ENCODE measurements at places on chromosomes 6 and 20.

DNA sequence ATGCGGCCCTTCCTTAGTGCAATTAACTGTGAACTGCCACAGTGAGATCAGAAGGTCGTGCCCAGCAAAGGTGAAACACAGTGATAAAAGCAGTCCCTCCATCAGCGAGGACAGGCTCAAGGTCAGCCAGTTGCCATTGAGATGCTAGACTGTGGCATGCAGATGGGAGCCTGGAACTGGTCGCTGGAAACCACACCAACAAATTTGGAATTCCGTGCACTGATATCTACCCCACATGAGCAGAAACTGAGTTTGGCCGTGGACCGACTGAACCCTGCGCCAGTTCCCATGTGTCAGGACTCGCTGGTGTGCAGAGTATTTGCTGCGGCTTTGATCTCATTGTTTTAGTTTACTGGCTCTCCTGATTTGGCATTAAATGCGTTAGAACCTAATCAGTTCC lies 125.6 kb upstream of the QKI start:
- DNase-seq = no peak

DNA sequence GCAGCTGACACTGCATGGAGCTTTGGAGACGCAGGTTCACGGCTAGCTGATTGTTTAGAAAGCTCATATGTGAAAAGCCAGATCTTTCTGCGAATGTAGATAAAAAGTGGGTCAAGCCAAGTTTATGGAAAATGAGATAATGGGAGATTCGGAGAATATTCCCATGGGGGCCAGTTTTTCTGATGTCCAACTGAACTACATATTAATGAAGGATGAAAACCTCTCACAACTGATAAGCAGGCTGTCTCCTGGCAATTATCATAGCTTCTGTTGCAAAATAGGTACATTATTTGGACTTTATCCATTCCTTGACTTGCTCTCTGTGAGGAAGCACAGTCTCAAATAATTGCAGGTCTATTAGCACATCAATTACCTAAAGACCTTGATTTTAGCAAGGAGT lies 21.1 kb downstream of the HDGFL1 start:
- no peak for DNase-seq

DNA sequence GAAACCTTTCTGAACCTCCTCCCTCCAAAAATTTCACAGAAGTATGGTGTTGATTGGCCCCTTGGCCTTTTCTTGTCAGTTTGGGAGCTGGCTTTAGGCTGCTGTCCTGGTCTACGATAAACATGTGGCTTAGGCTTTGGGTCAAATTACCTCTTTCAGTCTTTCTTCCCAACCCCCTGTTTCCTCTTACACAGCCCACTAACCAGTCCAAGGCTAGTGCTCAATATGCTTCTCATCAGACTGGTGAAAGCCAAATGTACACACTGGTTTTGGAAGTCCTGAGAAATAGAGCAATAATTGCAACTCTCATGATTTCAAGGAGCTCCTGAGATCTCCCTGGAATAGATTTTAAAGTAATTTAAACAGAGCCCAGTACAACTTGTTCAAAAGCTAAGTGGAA lies 933.7 kb upstream of the GJE1 start:
- no peak for DNase-seq

DNA sequence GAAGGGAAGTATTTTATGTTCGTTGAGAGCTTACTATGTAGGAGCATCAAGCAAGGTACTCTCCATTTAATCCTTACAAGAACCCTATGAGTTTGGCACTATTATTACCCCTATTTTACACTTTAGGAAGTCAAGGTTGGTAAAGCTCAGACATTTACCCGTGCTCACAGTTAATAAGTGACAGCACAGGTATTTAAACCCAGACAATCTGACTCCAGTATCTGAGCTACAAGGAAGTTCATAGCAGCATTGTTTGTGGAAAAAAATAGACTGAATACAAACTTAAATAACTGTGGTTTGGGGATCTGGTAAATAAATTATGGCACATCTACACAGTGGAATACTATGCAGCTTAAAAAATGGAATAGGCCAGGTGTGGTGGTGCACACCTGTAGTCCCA lies 21.2 kb upstream of the GMNN start:
- DNase-seq = no peak

DNA sequence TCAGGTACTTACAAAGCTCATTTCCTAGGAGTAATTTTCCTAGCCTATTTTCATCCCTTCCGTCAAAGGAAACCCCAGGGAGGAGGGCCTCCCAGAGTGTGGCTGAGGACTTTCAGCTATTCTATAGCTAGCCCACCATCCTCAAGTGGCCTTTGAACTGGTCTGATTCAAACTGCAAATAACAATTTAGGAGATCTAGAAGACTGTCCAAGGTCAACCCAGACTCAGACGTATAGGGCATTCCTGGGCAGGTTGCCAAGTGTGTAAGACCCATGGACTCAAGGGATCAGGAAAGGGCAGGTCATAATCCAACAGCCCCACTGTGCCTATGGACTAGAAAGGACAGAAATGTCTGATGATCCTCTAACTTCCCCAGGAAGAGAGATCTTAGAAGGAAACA lies 2.1 kb upstream of the RRAGD start:
- no peak for DNase-seq

- no peak for DNase-seq
These were observed 35.0 kb upstream of the SGK1 start for GRCh38 chr6:134352786-134353480.

- DNase-seq = no peak
These were observed 668.7 kb upstream of the SLC35B3 start for GRCh38 chr6:9103876-9104521.

DNA sequence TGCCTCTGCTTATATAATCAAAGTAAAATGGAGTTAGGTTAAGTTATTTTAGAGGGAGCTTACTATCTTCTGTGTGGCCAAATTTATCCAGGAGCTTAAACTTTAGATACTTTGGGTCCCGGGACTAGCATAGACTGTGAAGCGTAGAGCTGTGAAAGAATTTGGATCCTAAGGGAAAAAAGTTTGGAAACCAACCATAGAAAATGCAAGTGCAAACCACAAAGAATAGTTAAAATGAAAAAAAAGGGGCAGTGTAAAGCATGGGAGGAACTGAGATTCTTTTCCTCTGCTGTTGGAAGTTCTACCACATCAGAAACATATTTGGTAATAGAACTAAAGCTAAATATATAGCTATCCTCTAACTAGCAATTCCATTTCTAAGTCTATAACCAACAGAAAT lies 232.2 kb upstream of the FLRT3 start:
- DNase-seq = no peak

DNA sequence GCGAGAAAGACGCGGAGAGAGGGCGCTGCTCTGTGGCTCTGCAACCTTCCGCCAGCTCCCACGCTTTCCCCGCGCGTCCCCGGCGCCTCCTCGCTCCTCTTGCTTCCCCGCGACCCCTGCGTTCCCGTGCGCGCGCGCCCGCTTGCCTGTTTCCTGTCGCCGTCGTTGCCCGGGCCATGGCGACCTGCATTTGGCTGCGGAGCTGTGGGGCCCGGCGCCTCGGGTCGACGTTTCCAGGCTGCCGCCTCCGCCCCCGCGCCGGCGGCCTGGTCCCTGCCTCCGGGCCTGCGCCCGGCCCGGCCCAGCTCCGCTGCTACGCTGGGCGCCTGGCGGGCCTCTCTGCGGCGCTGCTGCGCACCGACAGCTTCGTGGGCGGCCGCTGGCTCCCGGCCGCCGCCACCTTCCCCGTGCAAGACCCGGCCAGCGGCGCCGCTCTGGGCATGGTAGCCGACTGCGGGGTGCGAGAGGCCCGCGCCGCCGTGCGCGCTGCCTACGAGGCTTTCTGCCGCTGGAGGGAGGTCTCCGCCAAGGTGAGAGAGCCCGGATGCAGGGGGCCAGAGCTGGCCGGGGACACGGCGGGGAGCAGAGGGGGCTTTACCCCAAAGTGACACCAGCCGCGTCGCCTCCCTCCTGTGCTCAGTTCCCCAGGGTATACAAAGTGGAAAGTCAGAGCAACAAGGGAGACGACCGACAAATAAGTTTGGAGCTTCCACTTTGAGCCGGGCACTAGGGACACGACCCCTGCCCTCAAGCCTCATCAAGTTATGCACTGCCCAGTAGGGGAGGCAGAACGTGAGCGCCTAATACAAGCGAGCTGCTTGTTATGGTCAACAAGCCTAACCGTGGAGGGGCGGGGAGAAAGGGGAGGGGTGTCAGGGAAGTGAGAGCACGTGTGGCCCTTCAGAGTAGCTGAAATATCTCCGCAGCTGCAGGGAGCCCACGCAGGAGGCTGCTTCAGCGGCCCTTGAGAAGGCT lies at the start of gene ALDH5A1:
Gene ALDH5A1, plus strand, starts transcription at position 149 of the 975 bp plus-strand sequence. Its CDS starts 28 bp downstream, at position 177.
- DNase-seq = peak; percentile 74

- no peak for DNase-seq
These were observed 111.2 kb downstream of the CDK19 start for GRCh38 chr6:110703906-110704594.

DNA sequence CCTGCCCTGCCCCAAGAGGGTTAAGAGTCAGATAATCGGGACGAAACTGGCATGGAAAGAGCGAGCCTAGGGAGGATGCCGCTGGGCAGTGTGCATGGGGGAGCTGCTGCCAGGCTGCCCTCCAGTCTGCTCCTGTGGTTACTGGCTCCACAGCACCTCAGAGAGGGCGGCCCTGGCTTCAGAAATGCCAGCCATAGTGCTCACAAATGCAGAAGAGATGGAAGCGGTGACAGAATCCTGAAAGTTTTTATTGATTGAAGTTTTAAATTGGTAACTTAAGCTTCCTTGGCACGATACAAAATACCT lies 57.9 kb downstream of the VAPB start:
- DNase-seq = no peak

GRCh38 chr6:135675862-135676261 lies 175.6 kb upstream of the PDE7B start:
- peak; percentile 57 for DNase-seq

DNA sequence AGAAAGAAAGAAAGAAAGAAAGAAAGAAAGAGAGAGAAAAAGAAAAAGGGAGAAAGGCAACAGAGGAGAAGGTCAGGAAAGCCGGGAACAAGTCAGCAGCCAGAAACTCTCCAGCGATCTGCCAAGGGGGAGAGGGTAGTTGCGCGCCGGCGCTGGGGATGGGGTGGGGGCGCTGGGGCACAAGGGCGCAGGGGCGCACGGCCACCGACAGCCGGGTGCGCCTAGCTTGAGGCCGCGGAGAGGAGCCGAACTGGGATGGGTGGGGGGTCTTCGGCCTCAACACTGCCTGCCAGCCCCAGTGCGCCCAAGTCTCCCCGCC lies 533 bp upstream of the RSPO3 start:
- no peak for DNase-seq

DNA sequence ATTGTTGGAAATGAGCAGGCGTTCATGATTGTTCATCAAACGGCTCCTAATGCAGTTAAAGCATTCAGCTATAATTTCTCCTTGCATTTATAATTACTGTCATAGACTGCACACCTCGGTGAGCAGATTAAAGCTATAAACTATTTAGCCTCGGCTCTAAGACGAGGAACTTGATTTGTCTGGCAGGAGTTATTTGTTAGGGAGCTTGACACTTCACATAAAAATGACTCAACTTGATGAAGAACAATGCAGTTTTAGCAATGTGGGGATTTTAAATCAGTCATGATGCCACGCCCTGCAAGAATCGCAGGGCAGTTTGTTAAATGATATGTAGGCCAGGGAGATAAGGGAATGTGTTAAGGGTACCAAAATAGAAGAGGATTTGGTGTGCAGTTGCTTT lies 290.2 kb downstream of the TSHZ2 start:
- DNase-seq = no peak

DNA sequence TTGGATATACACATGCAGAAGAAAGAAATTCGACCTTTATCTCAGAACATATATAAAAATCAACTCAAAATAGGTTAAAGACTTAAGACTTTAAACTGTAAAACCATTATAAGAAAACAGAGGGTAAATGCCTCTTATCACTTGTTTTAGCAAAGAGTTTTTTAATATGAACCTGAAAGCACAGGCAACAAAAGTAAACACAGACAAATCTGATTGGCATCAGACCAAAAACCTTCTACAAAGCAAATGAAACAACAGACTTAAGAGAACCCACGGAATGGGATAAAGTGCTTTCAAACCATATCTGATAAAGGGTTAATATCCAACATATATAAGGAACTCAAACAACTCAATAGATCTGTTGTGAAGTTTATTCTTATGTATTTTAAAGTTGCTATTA lies 309.9 kb upstream of the OPRM1 start:
- no peak for DNase-seq

GRCh38 chr6:127446356-127446755 lies 12.8 kb downstream of the KIAA0408 start:
- no peak for DNase-seq

DNA sequence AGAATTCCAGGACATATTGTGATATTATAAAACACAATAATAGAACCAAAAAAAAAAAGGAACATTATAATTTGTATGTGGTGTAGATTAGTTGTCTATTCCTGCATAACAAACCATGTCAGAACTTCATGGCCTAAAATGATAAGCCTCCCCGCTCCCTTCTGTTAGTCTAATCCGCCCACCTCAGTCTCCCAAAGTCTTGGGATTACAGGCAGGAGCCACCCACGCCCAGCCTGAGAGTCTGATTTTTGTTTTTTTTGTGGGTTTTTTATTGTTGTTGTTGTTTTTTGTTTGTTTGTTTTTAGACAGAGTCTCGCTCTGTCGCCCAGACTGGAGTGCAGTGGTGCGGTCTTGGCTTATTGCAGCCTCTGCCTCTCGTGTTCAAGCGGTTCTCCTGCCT lies 61.1 kb upstream of the C20orf144 start:
- DNase-seq = no peak

GRCh38 chr20:51416532-51417249 lies 125.8 kb downstream of the NFATC2 start:
- no peak for DNase-seq

DNA sequence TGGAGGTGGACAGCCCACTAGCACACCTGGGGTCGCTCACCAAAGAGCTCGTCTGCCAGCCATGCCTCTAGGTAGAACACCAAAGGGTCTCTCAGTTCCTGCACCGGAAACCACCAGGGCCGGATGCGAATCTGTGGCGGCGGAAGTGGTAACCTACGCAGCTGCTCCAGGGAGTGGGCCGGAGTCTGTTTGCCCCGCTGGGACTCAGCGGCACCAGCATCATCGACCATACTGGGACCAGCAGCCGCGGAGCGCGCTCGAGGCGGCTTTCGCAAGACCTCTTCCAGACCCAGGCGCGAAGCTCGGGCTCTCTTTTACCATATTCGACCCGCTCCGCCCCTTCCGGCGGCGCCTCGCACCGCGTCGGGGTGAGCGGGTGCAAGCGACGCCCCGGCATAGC lies at the start of gene OOEP:
Gene OOEP, minus strand, starts transcription at position 335 of the 400 bp plus-strand sequence. Its CDS starts 105 bp downstream, at position 230.
- DNase-seq = no peak

DNA sequence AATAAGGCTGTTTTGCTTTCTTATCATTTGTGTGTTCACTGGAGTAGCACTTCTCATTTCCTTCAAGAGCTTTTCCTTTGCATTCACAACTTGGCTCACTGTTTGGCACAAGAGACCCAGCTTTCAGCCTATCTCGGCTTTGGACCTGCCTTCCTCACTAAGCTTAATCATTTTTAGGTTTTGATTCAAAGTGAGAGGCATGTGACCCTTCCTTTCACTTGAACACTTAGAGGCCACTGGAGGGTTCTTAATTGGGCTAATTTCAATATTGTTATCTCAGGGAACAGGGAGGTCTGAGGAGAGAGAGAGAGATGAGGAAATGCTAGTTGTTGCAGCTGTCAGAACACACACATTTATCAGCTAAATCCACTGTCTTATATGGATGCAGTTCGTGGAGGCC lies 82.9 kb upstream of the SCAF8 start:
- no peak for DNase-seq

- no peak for DNase-seq
These were observed 7.6 kb upstream of the BMP5 start for GRCh38 chr6:55882718-55883569.

All from CD4-positive, alpha-beta T cell treated with Interleukin-4 for 1 hour (primary cell).